ENCODE measurements at places on chromosomes 16 and 17.

DNA sequence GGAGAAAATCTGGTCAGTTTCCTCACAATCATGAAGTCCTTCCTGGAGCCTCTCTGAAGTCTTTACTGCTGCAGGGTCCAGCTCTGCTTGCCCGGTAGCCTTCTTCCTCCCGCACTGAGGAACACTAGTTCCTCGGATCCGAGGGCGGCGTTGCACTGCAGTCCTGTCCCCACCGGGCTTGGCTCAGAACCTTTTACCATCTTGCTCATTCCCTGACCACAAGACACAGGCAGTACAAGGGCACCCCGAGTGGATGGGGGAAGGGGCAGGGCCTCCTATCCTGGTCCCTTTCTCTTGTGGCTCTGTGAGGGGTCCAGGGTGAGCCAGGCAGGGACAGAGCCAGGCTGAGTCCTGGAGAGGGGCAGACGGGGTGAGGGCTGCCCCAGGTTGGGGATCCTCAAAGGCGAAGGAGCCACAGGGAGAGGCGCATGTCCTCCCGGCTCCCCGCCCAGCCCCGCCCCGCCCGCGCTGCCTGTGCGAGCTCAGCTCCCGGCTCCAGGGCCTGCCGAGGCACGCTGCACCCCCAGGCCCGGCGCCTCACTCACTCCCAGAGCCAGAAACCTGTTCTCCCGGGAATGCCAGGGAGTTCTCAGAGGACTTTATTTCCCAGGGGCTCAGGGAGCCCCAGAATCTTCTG lies 1.5 kb downstream of the FOXN1 start:
- DNase-seq, result no peak

DNA sequence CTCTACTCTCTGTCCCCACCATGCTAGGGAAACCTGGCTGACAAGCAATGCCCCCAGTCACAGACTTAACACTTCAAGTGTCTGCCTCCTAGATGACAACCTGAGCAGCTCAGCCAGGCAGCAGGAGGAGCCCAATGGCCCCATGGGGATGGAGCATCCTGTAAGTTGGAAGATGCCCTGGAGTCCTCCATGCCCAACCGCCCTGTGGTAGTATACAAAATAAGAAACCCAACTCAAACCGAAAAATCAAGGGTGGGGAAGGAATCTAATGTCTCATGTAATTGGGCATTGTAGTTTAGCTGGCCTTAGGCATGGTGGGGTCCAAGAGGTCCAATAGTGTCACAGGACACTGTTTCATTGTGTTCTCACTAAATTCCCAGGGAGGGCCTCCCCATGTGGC lies 104.0 kb downstream of the AIPL1 start:
- DNase-seq, result no peak

- no peak for DNase-seq
Measured at GRCh38 chr17:44543905-44544523, 13.3 kb upstream of the FZD2 start.

GRCh38 chr17:48247603-48248002 lies 140.0 kb downstream of the SNX11 start:
- DNase-seq, result no peak

- DNase-seq, result no peak
Measured at GRCh38 chr16:70803319-70803718, 2.4 kb upstream of the VAC14 start.

DNA sequence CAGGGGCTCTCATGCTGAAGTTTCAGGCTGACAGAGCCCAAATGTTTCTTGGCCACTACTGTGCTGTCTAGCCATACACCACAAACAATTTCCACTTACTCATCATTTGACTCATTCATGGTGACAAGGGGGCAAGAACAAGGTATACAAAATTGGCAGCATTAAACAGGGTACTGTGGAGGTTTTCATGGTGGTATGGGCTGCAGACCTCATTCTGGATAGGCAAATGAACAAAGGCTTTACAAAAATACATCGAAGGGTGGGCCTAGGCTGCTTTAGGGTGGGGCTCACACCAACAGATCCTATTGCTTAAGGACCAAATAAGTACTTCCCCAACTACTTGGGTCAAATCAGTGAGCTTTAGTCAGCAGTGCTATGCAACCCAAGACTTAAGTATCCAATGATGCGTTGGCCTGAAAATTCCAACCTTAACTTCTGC lies 53.0 kb downstream of the N4BP1 start:
- DNase-seq, result no peak

DNA sequence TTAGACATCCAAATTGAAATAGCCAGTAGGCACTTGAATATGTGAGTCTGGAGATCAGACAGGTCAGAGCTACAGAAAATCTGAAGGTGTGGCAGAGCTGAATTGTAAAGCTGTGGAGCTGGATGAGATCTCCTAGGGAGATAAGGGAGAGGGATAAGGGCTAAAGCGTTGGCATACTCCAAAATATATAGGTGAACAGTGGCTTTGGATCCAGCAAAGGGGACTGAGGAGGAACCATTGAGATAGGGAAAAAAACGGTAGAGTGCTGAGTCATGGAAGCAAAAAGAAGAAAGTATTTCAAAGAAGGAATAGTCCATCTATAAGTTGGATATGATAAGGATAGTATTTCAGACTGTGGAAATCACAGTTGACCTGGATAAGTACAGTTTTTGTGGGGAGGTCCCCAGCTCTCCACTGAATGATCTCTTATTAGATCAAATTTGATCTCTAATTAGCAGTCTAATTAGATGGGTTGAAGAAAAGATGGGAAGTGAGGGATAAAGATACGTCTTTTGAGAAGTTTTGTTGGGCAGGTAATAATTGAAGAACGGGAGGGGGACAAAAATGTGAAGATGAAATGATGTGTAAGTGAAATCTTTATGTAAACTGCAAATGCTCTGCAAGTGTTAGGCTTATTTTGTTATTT lies 587 bp upstream of the DBF4B start:
- no peak for DNase-seq

DNA sequence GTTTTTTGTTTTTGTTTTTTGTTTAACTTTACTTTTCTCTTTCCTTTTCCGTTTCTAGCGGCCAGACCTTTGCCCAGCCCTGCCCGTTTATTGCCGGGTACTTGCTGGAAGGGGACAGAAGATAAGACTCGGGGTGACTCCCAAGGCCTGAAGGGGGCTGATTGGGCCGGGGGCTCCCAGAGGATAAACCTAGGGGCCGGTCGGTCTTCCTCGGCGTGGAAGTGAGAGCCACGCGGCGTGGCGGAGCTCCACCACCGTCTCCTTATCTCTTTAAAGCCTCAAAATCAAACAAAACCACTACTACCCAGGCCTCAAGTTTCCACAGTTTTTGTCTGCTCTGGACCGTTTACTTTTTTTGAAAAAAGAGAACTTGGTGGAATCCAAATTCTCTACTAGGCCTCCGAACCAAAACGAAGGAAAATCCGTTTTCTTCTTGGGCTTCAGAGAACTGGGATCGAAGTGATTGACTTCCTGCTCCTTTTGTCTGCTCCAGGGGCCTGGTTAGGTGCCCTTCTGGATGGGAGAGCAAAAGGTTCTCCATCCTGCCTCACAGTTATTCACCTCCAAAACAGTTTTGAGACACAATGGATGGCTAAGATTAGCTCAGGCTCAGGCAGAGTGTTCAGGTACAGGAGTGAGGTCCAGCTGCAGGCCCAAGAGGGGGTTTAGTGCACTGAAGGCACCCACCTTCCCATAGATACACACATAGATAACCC lies 8.5 kb upstream of the HOXB9 start:
- no peak for DNase-seq

GRCh38 chr17:82933911-82934310 lies 94.1 kb upstream of the ZNF750 start:
- DNase-seq, result no peak

- DNase-seq, result no peak
Measured at GRCh38 chr17:58415371-58416055, 1.8 kb downstream of the RNF43 start.

- no peak for DNase-seq
Measured at GRCh38 chr17:19457830-19458271, 46.8 kb downstream of the RNF112 start.

DNA sequence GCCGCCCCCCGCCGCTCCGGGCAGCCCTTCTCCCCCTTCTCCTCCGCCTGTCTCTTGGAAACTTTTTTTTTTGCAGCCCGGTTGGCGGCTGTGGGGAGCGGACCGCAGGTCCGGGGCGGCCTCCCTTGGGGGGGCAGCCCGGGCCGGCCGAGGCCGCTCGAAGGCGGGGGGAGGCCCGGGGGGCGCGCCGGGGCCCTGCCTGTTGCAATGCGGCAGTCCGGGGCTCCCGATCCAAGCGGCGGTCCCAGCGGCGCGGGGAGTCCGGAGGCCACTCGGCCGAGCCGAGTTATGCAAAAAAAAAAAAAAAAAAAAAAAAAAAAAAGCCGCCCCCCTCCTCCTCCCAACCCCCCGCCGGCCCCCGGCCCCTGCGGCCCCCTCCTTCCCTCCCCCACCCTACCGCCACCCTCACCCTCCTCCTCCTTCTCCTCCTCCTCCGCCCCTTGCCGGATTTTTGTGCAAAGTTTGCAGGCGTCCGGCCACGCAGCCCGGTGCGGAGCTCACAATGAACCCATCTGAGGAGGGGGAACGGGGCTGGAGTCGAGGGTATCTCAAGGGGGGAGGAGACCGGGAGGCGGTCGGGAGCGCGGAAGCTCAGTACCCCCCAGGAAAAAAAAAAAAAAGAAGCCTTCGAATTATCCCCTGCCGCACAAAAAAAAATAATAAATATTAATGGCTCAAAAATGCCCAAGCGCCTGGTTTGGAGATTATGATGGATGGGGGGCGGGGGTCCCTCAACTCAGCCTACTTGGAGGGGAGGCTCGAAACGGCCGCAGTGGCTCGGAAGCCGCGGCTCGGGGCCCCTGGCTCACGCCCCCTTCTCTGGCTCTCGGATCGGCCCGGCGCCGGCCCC lies at the start of gene ZNF423:
TSS of gene ZNF423 (minus strand) at position 291 of the 850 bp plus-strand sequence. CDS start 338 bp downstream, outside the sequence.
- DNase-seq, result no peak

DNA sequence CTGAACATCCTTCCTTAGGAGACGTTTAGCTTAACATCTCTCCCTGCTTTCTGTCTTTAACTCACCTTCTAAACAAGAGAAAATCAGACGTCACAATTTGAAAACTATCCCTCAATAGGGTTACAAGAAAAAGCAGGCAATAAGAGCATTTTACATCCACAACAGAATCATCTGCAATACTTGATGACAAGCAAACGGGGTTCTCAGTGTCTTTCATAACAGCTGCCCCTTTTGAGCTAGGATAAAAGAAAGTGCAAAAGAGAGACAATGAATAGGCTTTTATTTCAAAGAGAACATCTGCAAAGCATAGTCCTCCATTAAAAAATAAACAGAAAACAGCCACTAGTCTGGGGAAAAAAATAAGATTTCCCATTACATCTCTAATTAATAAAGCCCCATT lies 13.2 kb downstream of the XYLT1 start:
- DNase-seq, result no peak

DNA sequence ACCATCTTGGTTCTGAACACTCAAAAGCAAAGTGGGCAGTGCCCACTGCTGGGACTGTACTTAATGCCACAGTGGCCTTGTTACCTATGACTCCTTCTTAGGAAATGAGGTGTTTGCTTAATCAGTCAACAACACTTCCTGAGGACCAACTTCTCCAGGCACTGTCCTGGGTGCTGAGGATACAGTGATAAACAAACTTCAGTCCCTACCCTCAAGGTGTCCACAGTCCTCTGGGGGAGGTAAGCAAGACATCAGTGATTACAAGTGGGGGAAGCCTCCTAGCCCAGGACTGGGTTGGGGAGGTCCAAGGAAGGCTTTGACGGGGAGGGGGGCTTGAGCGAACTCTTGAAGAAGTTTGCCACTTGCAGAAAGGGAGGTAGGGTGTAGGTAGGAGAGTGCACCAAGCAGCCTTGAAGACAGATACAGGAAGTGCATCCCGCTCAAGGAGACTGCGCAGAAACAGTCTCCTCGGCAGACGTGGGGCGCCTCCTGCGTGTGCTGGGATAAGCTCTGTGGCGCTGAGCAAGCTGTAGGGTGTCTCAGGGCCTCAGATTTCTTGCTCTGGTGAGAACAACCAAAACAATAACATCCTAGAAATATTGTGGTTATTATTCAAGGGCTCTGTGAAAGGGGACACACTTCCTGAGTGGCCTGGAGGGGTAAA lies 2.6 kb upstream of the ABCC3 start:
- DNase-seq, result no peak

DNA sequence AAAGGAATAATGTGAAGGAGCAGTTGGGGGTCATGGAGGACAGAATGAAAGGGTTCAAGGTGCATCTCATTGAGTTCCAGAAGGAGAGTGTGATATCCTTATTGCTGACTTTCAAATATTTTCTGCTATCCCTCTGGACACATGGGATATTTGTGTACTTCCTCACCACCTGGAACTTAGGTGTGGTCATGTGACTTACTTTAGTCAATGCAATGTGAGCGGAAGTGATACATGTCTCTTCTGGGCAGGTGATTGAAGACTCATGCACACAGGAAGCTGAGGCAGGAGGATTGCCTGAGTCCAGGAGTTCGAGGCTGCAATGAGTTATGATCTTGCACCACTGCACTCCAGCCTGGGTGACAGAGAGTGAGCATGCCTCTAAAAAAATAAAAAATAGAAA lies 36.7 kb upstream of the TANC2 start:
- DNase-seq, result no peak

GRCh38 chr17:4537451-4538235 lies 17.5 kb downstream of the MYBBP1A start:
- DNase-seq, result no peak

DNA sequence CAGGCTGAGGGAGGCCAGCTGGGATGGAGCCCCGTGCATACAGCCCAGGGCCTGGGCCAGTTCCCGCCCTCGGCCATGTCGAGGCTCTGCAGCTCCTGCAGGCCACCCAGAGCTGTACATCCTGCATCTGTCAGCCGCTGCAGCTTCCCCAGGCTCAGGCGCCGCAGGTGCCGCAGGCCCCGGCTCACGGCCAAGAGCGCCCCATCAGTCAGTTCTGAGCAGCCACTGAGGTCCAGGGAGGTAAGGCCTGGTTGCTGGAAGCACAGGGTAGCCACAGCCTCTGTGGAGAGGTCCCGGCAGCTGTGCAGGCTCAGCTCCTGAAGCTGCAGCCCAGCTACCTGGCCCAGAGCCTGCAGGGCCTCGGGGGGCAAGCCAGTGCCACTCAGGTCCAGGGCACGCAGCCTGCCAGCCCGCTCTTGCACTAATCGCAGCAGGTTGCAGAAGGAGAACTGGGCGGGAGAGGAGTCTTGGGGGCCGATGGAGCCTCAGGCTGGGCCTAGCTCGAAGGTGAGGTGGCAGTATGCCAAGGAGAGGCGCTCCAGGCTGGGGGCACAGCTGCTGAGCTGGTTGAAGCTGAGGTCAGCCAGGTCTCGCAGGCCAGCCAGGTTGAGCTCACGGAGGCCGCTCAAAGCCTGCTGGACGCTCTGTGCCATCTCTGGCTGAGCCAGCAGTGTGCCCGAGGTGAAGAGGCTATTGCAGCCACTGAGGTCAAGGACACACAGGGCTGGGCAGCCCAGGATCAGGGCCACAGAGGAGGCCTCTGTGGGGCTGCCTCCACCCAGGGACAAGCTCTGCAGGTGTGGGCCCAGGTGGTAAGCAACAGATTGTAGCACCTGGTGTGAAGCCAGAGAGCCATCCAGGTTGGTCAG lies 11.4 kb downstream of the ELMO3 start:
- no peak for DNase-seq

Measured in activated gamma-delta T cell treated with Interleukin-2 at 50 U/mL for 16 hours (primary cell).